ENCODE measurements at places on chromosomes 4 and X. TPM values are rescaled to one million over a fixed set of nuclear protein-coding genes. Genes with fewer than 3 reads are reported as not detected.
A peak's percentile ranks its signal among the peaks of the same experiment; 100 is the strongest.

SLC9A6 gene
- 11.0 TPM for polyA plus RNA-seq

- H3K27ac ChIP-seq = no peak overlapping the region
- no peaks in the 10 kb centered on the region for H3K36me3 ChIP-seq
- peaks cover 11% of the 10 kb centered on the region for H3K27me3 ChIP-seq
Observed at GRCh38 chr4:8699063-8699385, 106.5 kb downstream of the CPZ start.

GRCh38 chr4:87370068-87370467, 20.9 kb downstream of the HSD17B11 start:
- H3K27me3 ChIP-seq = no peaks in the 10 kb centered on the region
- H3K36me3 ChIP-seq = no peaks in the 10 kb centered on the region
- no peak for DNase-seq

AIMP1 gene
- 52.9 TPM for polyA plus RNA-seq

TEX13C gene
- polyA plus RNA-seq = not detected

MAGEB17 gene
- polyA plus RNA-seq = not detected

MAGEB10 gene
- polyA plus RNA-seq = not detected

NAT8L gene
- polyA plus RNA-seq = 0.01 TPM

GRCh38 chrX:124217304-124218251, 114.9 kb upstream of the TEX13D start:
- peak overlapping the region; percentile 66 for H3K27ac ChIP-seq
- H3K27me3 ChIP-seq = no peaks in the 10 kb centered on the region
- no peak overlapping the region for H3K4me3 ChIP-seq
- H3K36me3 ChIP-seq = no peaks in the 10 kb centered on the region
- peak; percentile 23 for DNase-seq

DNA sequence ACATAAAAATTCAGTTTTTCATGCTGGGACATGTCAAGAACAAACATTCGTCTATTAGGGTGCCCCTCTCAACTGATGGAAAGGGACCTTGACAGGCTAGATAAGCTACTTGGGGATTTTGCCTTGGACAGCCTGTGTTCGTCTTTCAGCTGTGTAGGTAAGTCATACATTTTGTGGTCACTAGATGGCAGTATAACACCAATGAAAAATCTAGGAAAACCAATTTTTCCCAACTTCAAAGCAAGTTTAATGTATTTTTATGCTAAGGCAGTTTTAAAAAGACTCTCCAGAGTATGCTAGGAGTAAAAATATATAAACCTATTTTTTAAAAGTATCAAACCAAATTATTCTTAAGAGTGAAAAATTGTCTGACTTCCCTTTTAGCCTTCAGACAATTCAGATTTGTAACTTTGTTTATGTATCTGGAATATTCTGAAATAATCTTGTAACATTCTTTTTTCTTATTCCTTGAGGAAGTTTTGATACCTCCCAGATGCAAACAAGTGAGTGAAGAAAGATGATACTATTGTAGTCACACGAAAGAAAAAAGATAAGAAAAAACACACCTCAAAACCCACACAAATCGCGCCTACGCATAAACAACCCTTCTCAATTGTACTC, 158.3 kb downstream of the CPE start:
- no peak overlapping the region for H3K27ac ChIP-seq
- no peak overlapping the region for H3K4me3 ChIP-seq
- no peak for DNase-seq
- H3K4me1 ChIP-seq = no peaks in the 10 kb centered on the region
- H3K36me3 ChIP-seq = no peaks in the 10 kb centered on the region

- no peaks in the 10 kb centered on the region for H3K4me1 ChIP-seq
- H3K36me3 ChIP-seq = no peaks in the 10 kb centered on the region
- no peak overlapping the region for H3K27ac ChIP-seq
- H3K4me3 ChIP-seq = no peak overlapping the region
- DNase-seq = no peak
Observed at GRCh38 chr4:111689731-111690130, 455.5 kb upstream of the FAM241A start.

DNA sequence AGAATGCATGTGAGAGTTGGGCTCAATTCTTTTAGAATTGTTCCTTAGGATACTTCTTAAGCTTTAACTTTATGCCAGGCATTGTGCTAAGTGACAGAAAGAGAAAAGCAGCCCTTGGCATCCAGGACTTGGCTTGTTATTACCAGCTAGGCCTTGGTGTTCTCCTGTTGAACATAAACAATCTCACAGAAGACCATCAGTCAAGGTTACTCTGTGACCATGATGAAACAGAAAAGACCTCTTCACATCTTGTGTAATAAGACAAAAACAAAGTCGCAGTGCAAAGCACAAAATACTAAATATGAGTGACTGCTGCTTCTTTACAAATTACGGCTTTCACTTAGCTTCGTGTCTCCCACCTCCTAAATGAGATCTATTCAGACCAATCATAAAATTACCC, 71.6 kb downstream of the CHIC2 start:
- H3K4me3 ChIP-seq = no peak overlapping the region
- no peak for DNase-seq
- peak overlapping the region; percentile 66 for H3K27ac ChIP-seq
- H3K4me1 ChIP-seq = peaks cover 25% of the 10 kb centered on the region

GRCh38 chr4:1669270-1669669, 14.8 kb downstream of the FAM53A start:
- no peak for DNase-seq
- no peaks in the 10 kb centered on the region for H3K4me1 ChIP-seq
- H3K36me3 ChIP-seq = no peaks in the 10 kb centered on the region
- no peak overlapping the region for H3K27ac ChIP-seq

GRCh38 chr4:185742766-185743165, 69.2 kb downstream of the SORBS2 start:
- H3K4me1 ChIP-seq = peaks cover 6% of the 10 kb centered on the region
- no peak overlapping the region for H3K27ac ChIP-seq
- no peak overlapping the region for H3K4me3 ChIP-seq
- no peaks in the 10 kb centered on the region for H3K27me3 ChIP-seq
- no peaks in the 10 kb centered on the region for H3K36me3 ChIP-seq
- no peak for DNase-seq

PDGFRA gene
- polyA plus RNA-seq = 0.22 TPM

PAGE4 gene
- not detected for polyA plus RNA-seq

- H3K27ac ChIP-seq = peak overlapping the region; percentile 18
- H3K27me3 ChIP-seq = no peaks in the 10 kb centered on the region
- H3K36me3 ChIP-seq = no peaks in the 10 kb centered on the region
- peak; percentile 4 for DNase-seq
- no peaks in the 10 kb centered on the region for H3K4me1 ChIP-seq
- H3K4me3 ChIP-seq = no peak overlapping the region
Observed at GRCh38 chr4:152408514-152409327, 127.2 kb downstream of the FBXW7 start.

GRCh38 chr4:118264096-118264495, 88.7 kb downstream of the PRSS12 start:
- no peak overlapping the region for H3K4me3 ChIP-seq
- H3K36me3 ChIP-seq = no peaks in the 10 kb centered on the region
- H3K4me1 ChIP-seq = no peaks in the 10 kb centered on the region

DNA sequence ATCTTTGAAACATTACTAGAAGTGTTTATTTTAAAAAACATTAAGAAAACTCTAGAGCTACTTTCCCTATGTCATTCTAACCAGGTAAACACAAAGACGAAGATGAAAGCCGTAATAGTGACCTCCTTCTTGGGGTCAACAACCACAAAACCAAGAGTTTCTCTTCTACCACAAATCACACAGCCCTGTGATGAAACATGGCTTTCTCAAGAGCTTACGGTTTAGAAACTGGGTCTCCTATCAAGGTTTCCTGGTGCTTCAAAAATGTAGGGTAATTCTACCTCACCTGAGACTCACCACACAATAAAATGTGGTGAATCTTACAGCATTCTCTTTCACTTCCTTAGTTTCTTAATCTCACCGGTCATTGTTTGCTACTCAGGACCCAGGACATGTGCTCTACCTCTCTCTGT, 50.9 kb downstream of the CORIN start:
- no peaks in the 10 kb centered on the region for H3K36me3 ChIP-seq
- no peak overlapping the region for H3K4me3 ChIP-seq
- H3K27me3 ChIP-seq = no peaks in the 10 kb centered on the region

DNA sequence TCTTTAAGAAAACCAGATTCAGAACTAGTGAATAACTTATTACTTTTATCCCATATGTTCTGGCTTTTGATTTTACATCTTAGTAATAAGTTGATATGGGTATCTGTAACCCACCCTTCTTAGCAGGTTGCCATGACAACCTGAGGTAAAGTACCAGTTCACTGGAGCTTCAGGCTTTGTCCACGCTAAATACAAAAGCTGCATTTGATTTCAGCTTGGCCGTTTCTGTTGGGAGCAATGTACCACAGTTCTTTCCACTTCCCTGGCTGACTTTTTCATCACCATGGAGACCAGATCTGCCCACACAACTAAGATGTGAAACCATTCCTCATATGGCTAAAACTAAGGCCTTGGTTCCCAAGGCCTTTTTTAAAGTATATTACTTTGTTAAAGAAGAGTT, 26.1 kb downstream of the KLHL34 start:
- H3K36me3 ChIP-seq = no peaks in the 10 kb centered on the region
- no peak for DNase-seq
- no peak overlapping the region for H3K27ac ChIP-seq
- H3K27me3 ChIP-seq = no peaks in the 10 kb centered on the region

HERC3 gene
- 26.3 TPM for polyA plus RNA-seq

RGS12 gene
- polyA plus RNA-seq = 43.6 TPM

DNA sequence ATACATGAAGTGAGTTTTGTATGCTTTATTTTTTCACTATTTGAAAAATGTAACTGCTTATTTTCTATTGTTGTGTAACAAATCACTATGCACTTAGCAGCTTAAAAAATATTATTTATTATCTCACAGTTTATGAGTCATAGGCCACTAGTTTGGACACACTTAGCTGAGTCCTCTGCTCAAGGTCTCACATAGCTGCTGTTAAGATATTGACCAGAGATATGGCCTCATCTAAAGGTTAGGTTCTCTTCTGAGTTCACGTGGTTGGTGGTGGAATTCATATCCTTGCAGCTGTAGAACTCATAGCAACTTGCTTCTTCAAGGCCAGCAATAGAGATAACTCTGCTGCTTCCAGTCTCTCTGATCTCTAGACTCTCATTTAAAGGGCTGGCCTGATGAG, 534.4 kb downstream of the SPRY1 start:
- H3K36me3 ChIP-seq = no peaks in the 10 kb centered on the region
- H3K4me1 ChIP-seq = no peaks in the 10 kb centered on the region
- H3K27me3 ChIP-seq = no peaks in the 10 kb centered on the region
- H3K27ac ChIP-seq = no peak overlapping the region
- no peak for DNase-seq

TSPAN6 gene
- polyA plus RNA-seq = 19.2 TPM

Measured in keratinocyte (primary cell).